Renal cortex interstitium (tissue), 15 donors: ENCODE measurements at places on chromosomes 7 and 10.

GRCh38 chr10:110576220-110576619, 8.7 kb downstream of the SMC3 start:
- DNase-seq = no peak

DNA sequence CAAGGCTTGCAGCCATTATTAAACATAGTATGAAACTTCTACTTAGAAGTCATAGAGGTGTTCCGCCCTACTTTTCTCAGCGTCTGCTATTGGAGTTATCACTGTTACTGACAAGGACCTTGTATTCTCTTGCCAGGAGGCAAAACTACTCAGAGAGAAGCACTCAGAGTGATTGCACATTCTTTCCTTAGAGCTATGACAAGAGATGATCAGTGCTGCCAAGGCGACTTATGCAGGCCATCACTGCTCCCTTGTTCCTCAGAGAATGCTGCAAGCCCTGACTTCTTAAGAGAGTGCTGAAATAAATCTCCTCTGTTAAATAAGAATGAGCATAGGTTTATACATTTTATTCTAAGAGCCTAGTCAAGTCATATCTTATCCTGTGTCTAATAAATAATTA, 534.6 kb upstream of the PHF14 start:
- no peak for DNase-seq

DNA sequence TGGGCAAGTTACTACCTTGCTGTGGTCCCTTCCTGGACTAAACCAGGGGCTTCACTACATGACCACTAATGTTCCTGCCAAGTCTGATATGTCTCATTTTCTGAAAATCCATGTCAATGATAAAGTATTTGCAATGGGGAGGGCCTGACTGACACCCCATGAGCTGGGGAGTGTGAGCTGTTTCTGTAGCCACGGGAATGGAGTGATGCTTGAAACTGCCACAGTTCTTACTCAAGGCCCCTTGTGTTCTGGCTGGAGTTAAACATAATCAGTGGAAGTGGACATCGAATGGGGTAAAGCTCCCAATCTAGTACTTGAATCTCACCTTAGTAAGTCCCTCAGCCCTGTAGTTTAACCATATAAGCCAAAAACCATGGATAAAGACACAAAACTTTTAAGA, 61.9 kb upstream of the PDLIM1 start:
- no peak for DNase-seq

DNA sequence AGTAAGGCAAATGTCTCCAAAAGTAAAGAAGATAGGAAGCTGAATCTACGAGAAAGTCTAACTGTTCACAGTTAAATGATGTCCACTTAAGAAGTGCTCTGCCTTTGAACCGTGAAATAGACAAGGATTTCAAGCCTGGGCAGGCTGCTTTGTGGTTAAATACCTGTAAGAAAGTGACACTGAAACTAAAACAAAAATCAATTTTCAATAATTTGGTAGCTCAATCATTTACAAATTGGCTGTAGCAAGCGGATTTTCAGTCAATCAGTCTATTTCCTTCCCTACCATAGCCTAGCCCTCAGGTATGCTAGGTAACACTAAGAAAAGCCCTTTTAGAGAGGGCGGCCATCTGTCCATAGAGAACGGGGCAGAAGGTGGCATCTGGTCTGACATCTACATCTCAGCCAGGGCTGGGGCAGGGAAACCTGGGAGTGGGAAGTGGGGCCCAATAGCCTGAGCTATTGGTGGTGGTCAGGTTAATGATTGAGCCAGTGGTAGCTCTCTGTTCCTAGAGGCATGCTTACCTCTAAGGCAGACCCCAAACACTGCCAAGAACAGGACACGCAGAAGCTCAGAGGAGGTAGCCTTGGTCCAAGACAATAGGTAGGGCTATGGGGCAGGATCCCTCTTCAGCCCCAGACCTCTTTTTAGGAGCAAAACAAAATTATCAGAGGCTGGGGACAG, 223.2 kb downstream of the CCSER2 start:
- no peak for DNase-seq

GRCh38 chr7:14184292-14184864, 194.9 kb upstream of the ETV1 start:
- no peak for DNase-seq

DNA sequence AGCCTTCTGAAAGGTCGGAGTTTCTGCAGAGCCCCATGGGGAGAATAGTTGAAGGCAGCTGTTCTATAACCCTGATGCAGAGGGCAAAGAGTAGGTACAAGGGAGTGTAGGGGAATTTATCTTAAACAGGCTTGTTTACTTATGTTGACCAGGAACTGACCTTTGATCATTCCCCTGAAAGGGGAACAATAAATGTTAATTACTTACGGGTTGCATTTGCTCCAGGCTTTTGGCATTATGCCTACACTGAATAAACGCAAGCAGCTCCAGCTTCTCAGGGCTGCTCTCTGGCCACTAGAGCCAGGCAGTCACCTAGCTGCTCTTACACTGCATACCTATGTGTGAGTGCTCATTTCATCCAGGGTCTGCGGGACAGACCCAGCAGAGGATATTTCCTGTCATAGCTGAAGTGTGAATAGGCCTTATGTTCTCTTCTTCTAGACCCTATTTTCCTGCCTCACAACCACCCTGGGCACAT, 26.9 kb upstream of the ABCA13 start:
- DNase-seq = no peak

GRCh38 chr10:58107506-58107905, 160.2 kb downstream of the IPMK start:
- no peak for DNase-seq

DNA sequence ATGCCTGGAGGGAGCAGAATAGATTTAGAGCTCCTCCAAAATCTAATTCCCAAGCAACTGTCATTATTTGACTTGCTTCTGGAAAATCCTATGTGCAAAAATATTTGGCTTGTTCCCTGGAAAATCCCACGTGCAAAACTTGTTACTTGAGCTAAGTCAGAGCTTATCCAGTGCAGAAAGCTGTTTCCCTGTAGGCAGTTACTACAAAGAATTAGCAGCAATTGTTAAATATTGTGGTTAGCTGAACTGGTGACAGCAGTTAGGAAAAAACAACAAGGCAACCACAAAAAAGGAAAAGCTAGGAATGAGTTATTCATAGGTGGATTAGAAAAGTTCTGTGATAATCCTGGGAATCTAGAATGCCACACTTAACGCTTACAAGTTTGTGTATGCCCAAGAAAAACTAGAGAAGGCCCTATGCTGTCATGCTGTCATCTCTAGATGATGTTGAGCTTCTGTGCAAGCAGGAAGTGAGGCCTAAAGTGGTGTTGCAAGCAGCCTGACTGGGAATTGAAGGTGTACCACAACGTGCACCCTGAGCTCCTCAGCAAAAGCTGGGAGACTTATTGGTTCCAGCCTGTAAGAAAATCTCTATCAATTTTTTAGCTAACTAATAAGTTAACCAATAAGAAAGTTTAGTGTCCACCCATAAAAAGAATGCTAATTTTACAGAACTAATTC, 738.6 kb upstream of the LRRTM3 start:
- no peak for DNase-seq

DNA sequence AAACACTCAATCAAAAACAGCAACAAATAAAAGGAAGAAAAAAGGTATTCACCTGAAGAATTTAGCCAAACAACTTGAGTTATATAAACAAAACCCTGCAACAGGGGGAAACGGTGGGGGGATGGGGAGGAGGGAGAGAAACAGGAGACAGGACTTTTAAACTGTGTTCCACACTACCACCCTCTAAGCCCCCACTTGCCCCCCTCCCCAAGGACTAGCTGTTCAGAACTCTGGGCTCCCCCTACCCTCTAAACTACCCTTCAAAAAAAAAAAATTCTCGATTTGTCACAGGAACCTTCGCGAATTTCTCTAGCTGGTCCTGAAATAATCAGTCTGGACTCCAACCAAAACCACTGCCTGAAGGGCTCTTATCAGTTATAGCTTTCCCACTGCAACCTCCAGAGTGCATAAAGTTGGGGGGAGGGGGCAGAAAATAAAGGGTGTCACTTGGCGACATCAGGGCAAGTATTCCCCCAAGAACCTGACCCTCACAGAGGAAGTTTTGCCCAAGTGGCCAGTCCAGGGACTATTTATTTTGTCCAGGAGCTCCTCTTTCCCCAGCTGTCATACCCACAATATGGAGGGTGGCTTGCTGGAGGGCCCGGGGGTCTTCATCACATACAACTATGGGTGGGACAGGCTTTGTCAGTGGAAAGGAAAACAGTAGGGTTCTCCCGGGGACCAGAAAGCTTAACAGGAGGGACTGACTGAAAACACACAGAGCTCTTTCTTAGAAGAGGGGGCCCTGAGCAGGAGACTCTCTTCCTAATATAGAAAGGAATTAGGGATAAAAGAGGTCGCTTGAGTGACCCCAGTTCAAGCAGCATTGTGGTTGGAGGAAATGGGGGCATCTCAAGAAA, 1.3 kb downstream of the UBE2H start:
- no peak for DNase-seq

DNA sequence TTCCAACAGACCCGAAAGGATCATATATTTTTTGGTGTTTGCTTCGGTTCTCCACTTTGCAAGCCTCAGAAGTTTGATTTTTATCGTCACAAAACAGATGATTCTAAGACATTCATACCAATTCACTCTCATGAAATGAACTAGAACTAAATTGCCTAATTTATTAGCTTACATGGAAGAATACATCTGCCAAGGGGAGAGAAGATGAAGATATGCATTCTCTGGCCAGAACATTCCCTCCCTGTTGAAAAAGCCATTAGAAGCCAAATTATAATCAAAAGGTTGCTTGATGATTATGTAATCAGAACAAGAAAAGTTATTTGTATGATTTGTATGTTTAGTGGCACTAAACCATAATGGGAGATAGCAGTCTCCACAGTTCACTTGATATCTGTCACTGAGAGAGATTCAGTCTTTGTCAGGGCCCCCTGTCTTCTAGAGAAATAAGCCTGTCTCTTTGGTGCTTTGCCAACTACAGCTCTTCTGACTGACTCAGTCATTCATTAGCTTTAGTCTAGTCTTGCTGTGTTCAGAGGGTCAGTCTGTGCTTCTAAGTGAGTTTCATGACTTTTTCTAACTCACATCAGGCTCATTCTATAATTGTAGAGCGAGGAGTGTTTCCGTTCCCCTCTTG, 95.3 kb upstream of the GNAI1 start:
- no peak for DNase-seq

DNA sequence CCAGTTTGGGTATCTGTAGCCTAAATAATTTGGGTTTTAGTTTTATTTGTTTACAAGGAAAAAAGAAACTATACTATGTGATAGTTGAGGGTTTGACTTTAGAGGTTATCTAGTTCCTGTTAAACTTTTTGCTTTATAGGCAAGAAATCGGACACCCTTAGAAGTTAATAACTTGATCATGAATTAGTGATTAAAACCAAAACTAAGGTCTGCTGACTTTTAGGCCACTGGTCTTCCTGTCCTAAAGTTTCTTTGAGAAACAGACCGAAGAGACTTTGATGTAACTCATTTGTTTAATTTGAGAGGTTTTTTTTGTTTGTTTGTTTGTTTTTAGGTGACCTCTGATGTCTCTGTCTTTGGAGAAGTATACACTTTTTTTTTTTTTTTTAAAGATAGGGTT, 59.7 kb downstream of the PHTF2 start:
- no peak for DNase-seq

GRCh38 chr7:7793249-7793648, 74.8 kb upstream of the RPA3 start:
- DNase-seq = no peak

DNA sequence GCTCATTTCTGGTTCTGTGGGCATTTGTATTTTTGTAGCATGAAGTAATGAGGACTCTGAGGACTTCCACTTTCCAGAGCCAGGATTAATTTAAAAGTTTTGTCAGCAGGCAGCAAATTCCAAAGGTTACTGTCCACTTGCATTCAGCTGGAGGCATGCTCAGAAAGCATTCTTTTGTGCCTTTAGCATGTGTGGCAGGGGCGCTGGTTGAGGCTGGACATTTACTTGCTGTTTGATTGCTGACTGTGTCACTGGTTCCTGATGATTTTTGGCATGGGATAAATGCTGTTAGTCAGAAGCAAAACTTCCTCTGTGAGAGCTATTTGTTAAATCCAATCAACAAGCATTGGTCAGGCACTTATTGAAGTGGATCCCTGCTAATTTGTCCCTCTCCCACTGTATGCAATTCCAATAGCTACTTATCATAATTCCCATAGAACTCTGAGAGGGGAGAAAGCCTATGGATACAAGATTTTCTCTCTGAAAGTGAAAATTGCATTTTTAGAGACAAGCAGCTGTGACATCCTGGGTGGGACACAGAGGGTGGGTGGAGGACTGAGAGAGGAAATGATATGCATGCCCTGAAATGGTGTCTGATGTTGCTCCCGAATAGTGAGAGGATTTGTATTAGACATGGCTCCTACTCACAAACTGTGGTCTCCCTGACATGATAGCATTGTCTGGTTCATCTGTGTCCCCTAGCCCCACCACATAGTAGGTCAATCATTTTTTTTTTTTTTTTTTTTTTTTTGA, 161.2 kb upstream of the WDR11 start:
- DNase-seq = no peak

- no peak for DNase-seq
Measured at GRCh38 chr10:4719671-4720070, 106.3 kb upstream of the AKR1E2 start.
